ENCODE measurements at places on chromosomes 16 and 17.

DNA sequence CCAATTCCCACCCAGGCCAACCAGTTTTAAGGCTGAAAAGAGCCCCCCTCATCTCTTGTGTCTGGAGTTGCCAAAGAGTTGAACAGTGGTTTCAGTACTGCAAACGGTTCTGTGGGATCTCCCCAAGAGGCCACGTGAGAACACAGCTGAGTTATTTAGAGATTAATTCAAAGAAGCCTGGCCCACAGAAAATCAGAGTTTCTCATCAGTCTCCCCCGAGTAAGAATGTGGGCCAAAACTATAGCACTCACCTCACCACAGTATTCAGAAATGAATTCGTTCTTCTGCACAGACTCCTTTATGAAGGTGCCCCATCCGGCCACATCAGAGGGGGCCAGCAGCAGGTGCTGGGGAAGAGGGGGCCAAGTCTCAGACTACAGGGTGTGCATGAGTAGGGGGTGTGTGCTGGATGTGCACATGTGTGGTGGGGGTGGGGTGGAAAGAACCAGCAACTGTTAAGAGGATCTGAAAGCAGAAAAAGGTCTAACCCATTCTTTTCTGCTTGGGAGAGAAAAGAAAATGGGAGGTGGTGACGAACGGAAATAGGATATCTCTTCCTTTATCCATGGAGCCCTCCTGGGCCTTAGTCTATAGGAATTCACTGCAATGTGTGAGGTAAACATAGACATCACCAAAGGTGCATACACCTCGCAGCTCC is 22.6 kb downstream of the CNTNAP1 start:
- no peak for DNase-seq

DNA sequence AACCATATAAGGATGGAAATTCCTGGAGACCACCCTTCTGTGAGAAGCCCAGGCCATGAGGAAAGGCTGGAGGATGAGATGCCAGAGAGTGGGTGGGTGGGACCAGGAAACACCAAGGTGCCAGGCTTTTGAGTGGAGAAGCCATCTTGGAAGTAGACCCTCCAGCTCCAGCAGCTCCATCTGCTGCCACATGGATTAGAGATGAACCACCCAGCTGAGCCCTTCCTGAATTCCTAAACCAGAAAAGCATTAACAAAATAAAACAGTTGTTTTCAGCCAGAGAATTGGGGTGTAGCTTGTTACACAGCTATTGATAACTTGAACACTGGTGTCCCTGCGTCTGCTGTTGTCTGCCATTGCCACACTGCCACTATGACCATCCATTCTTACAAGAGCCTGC is 6.3 kb upstream of the TMEM114 start:
- no peak for DNase-seq

DNA sequence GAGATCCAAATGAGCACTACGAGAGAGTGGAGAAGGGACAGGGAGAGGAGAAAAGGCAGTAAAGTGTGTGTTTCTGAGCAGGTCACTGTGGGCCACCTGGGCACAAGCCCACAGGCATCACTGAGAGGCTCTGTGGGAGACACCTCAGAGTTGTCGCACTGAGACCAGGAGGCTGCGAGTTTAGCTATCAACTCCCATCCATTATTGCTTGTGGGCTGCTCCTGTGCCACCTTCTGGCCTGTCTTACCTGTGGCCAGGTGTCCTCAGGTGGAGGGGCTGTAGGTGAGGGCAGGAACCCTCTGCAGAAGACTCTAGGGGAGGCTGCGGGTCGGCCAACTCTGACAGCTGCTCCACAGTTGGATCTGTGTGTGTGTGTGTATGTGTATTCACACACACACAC is 2.5 kb upstream of the PRR29 start:
- no peak for DNase-seq

GRCh38 chr16:50712560-50712898 is 19.1 kb downstream of the NOD2 start:
- no peak for DNase-seq

- no peak for DNase-seq
Observed at GRCh38 chr16:2212362-2213324, 2.0 kb upstream of the BRICD5 start.

GRCh38 chr16:70579648-70580630 is 56.3 kb downstream of the SF3B3 start:
- DNase-seq, result no peak

Measured in stimulated activated CD8-positive, alpha-beta memory T cell treated with anti-CD3 and anti-CD28 coated beads, Interleukin-12 subunit alpha, Interleukin-12 subunit beta, amount 100 ng/mL, for 4 hours (primary cell).